HCT116 (cell line): ENCODE measurements at places on chromosomes 4 and X.

DNA sequence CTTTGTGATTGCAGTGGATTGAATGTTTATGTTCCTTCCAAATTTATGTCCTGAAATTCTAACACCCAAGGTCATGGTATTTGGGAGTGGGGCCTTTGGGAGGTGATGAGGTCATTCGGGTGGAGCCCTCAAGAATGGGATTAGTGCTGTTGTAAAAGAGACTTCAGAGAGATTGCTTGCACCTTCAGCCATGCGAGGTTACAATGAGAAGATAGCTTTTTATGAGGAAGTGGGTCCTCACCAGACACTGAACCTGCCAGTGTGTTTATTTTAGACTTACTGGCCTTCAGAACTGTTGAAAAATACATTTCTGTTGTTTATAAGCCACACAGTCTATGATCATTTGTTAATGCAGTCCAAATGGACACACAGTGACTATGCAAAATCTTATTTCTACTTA lies 161.0 kb upstream of the GPRIN3 start:
- DNase-seq, result no peak

- no peak for DNase-seq
Observed at GRCh38 chrX:133654811-133655210, 239.5 kb upstream of the GPC4 start.

- no peak for DNase-seq
Observed at GRCh38 chr4:120446051-120446567, 379.5 kb upstream of the MAD2L1 start.

- no peak for DNase-seq
Observed at GRCh38 chr4:152431784-152432183, 104.1 kb downstream of the FBXW7 start.

DNA sequence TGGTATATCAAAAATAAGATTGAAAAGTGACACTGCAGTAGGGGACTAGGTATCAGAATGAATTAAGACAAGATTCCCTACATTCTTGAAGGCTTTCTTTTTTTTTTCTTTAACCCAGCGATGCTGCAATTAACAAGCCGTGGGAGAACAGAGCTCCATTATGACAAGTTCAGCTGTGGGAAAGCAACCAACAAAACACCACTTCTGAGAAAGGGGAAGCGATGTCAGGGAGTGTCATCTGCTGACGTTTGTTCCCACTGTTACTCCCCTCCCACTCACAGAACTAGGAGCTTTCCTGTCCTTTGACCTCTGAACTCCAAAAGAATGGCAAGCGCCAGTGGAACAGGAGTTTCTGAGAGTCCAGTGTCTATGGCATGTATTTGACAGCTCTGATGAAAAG lies 90.2 kb upstream of the SLITRK2 start:
- DNase-seq, result no peak
